ENCODE measurements at places on chromosomes 2 and 18.

GRCh38 chr2:225771701-225772100 lies 372.2 kb downstream of the NYAP2 start:
- no peak overlapping the region for H3K27ac ChIP-seq
- no peak overlapping the region for H3K4me3 ChIP-seq
- no peaks in the 10 kb centered on the region for H3K27me3 ChIP-seq
- no peaks in the 10 kb centered on the region for H3K36me3 ChIP-seq
- H3K4me1 ChIP-seq: no peaks in the 10 kb centered on the region

GRCh38 chr2:14601156-14601770 lies 31.3 kb upstream of the LRATD1 start:
- H3K27ac ChIP-seq: no peak overlapping the region
- H3K4me1 ChIP-seq: no peaks in the 10 kb centered on the region

GRCh38 chr18:80132180-80132812 lies 23.2 kb downstream of the ADNP2 start:
- no peak for DNase-seq
- peaks cover 5% of the 10 kb centered on the region for H3K4me1 ChIP-seq
- peaks cover 17% of the 10 kb centered on the region for H3K36me3 ChIP-seq
- H3K27me3 ChIP-seq: no peaks in the 10 kb centered on the region

- H3K27me3 ChIP-seq: no peaks in the 10 kb centered on the region
- no peak for DNase-seq
- H3K36me3 ChIP-seq: no peaks in the 10 kb centered on the region
- H3K27ac ChIP-seq: no peak overlapping the region
- H3K4me3 ChIP-seq: no peak overlapping the region
Observed at GRCh38 chr18:13638719-13639595, 87.4 kb downstream of the FAM210A start.

- H3K27ac ChIP-seq: no peak overlapping the region
- DNase-seq: no peak
- no peaks in the 10 kb centered on the region for H3K4me1 ChIP-seq
- H3K4me3 ChIP-seq: no peak overlapping the region
- no peaks in the 10 kb centered on the region for H3K36me3 ChIP-seq
- H3K27me3 ChIP-seq: no peaks in the 10 kb centered on the region
Observed at GRCh38 chr2:197071213-197071612, 144.7 kb upstream of the PGAP1 start.

- no peaks in the 10 kb centered on the region for H3K36me3 ChIP-seq
- no peaks in the 10 kb centered on the region for H3K27me3 ChIP-seq
- no peak for DNase-seq
- H3K4me1 ChIP-seq: peaks cover 2% of the 10 kb centered on the region
- H3K4me3 ChIP-seq: no peak overlapping the region
Observed at GRCh38 chr18:56066524-56067213, 478.7 kb upstream of the TCF4 start.

DNA sequence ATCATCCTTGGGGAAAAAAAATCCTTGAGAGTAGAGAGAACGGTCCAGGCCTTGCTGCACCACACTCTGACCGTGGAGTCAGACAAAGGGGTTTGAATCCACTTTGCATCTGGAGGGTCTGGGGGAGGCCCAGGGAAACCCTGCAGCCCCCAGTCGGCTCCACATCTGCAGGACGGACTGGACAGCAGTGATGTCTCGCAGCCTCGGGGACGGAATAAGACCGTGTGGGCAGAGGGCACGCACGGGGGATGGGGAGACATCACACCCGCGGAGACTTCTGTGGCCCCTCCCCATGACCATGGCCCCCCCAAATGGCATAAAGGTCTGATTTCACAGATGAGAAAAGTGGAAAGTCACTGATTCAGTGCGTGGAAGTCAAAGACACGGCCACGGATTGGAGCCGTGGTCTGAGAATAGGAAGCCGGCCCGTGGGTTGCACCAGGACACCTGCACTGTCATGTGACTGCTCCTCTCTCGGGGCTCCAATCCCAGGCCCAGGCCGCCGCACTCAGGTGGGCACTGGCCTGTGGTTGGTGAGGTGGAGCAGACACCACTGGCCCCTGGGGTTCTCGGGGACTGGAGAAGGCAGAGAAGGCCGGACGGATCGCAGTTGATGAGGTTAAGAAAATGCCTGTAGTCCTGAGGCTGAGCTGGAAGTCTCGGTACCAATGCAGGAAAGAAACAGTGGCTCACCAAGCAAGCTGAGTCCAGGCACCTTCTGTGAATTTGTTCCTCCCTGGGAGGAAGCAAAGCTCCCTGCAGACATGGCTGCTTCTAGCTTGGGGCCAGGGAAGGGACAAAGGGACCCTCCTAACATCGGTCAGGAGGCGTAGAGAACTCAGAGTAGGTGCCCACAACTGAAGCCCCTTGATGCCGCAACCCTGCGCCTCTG lies 61.8 kb downstream of the RTP5 start:
- H3K36me3 ChIP-seq: no peaks in the 10 kb centered on the region
- no peaks in the 10 kb centered on the region for H3K27me3 ChIP-seq
- peaks cover 3% of the 10 kb centered on the region for H3K4me1 ChIP-seq
- H3K27ac ChIP-seq: no peak overlapping the region
- no peak overlapping the region for H3K4me3 ChIP-seq
- DNase-seq: no peak

DNA sequence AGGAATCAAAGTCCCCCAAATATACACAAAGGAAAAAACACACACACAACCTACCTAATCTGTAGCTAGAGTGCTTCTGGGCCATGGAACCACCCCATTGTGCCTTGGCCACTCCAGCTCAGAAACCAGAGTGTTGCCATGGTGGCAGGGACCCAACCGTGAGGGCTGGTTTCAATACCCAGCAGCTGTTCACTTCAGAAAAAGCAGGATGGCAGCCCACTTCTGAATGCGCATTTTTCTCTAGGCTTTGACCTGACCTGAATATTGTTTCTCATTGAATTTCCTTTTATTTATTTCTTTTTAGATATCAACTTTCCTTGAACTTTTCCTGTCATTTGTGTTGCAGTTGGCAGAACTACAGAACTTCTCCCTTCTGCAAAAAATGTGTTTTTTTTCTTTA lies 43.0 kb upstream of the EHBP1 start:
- no peak overlapping the region for H3K4me3 ChIP-seq
- peaks cover 17% of the 10 kb centered on the region for H3K4me1 ChIP-seq
- H3K27me3 ChIP-seq: no peaks in the 10 kb centered on the region
- H3K27ac ChIP-seq: peak overlapping the region; percentile 8

DNA sequence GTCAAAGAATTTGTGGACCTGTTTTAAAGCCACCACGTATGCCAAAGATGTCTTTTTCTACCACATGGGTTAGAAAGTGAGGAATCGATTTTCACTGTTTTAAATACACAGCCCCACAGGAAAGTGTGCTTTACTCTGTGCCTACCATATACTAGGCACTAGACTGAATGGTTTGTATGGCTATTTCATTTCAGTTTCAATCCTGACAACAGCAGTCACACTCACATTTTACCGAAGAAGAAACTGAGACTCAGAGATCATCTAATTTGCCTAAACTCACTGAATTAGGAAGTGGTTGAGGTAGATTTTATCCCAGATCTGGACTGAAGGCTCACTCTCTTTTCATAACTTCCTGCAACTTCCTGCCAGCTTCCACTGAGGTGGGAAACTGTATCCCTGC lies 176.4 kb downstream of the ALK start:
- H3K36me3 ChIP-seq: no peaks in the 10 kb centered on the region
- no peak overlapping the region for H3K27ac ChIP-seq
- no peak for DNase-seq
- no peak overlapping the region for H3K4me3 ChIP-seq

DNA sequence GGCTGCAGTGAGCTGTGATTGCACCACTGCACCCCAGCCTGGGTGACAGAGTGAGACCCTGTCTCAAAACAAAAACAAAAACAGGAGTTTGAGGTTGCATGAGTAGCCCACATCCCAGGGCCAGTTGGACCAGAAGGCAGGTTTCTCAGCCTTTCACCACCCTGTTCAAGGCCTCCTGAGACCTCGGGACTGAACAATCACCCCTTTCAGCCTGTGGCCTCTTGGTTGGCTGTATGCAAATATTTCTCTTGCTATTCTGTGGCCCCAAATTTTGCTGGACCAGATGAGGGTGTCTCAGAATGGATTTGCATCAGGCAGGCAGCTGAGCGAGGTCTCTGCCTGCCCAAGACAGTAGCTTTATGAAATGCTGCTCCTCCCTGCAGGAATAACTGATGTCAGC lies 56.9 kb downstream of the DPYSL5 start:
- no peaks in the 10 kb centered on the region for H3K27me3 ChIP-seq
- no peak overlapping the region for H3K27ac ChIP-seq
- H3K4me1 ChIP-seq: no peaks in the 10 kb centered on the region
- no peak for DNase-seq
- H3K4me3 ChIP-seq: no peak overlapping the region

DNA sequence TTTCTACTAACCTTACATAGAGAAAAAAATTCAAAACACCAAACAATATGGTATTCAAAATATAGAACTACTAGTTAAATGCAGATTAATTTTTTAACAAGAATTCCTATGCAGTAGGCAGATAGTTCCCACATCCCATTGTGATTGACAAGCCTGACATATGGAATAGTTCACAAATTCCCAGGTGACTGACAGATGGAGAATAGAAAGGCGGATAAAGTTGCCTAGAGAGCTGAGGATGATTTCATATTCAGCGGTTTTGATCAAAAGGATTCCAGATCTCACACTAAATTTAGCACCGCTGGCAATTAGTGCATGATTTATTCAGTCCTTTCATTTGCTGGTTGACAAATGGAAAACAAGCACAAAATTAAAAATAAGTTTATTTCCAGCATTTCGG lies 733.7 kb upstream of the POU3F3 start:
- no peaks in the 10 kb centered on the region for H3K36me3 ChIP-seq
- H3K27ac ChIP-seq: no peak overlapping the region
- H3K4me3 ChIP-seq: no peak overlapping the region
- no peaks in the 10 kb centered on the region for H3K27me3 ChIP-seq
- no peak for DNase-seq

DNA sequence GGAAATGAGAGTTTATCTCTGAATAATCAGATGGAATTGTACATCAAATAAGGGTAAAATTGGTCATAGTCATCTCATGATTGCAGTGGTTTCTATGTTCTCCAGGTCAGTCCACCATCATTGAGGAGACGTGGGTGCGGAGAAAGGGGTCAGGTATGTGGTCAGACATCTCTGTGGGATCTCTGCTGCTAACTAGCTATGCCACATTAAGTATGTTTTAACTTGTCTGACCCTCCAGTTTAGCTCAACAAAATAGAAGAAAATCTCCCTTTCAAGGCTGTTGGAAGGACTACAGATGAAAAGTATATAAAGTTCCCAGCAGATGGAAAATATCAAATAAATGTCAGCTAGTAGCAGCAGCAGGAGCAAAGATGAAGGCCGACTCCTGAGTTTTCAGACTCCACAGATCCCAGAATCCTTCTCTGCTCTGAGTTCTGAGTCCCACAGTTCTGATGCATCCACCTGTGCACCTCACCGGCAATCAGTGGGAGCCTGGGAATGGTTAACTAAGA lies 106.6 kb upstream of the CYP1B1 start:
- no peak overlapping the region for H3K27ac ChIP-seq
- no peaks in the 10 kb centered on the region for H3K27me3 ChIP-seq
- peaks cover 8% of the 10 kb centered on the region for H3K4me1 ChIP-seq
- H3K4me3 ChIP-seq: no peak overlapping the region
- no peaks in the 10 kb centered on the region for H3K36me3 ChIP-seq

- H3K4me1 ChIP-seq: peaks cover 8% of the 10 kb centered on the region
- H3K27me3 ChIP-seq: no peaks in the 10 kb centered on the region
- no peak overlapping the region for H3K27ac ChIP-seq
- no peaks in the 10 kb centered on the region for H3K36me3 ChIP-seq
- H3K4me3 ChIP-seq: no peak overlapping the region
- DNase-seq: no peak
Observed at GRCh38 chr18:5452943-5453443, 90.8 kb downstream of the EPB41L3 start.

DNA sequence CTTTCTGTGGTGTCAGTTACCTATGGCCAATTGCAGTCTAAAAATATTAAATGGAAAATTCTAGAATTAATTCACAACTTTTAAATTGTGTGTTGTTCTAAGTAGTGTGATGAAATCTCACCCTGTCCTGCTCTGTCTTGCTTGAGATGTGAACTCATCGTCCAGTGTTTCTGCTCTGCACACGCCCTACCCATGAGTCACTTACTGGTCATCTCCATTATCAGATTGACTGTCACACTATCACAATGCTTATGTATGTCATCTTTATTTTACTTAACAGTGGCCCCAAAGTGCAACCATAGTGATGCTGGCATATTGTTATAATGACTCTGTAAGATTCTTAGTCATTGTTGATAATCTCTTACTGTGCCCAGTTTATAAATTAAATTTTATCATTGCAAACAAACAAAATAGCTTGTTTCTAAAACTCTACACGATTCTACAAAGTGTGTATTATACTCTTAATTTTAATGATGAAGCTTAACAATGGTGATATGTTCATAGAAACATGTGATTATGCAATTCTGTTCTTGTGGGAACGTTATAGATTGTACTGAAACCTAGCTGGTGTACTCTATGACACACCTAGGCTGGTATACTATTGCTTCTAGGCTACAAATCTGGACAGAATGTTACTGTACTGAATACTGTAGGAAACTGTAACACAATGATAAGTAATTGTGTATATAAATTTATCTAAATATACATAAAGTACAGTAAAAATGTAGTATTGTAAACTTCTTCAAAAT lies 1086.8 kb upstream of the PIK3C3 start:
- peaks cover 4% of the 10 kb centered on the region for H3K4me1 ChIP-seq
- peak; percentile 79 for DNase-seq
- H3K27me3 ChIP-seq: no peaks in the 10 kb centered on the region
- H3K4me3 ChIP-seq: no peak overlapping the region
- no peaks in the 10 kb centered on the region for H3K36me3 ChIP-seq
